ENCODE measurements at places on chromosomes 3 and 15.

GRCh38 chr3:44795197-44795596 is 33.6 kb downstream of the KIF15 start:
- no peak for DNase-seq

DNA sequence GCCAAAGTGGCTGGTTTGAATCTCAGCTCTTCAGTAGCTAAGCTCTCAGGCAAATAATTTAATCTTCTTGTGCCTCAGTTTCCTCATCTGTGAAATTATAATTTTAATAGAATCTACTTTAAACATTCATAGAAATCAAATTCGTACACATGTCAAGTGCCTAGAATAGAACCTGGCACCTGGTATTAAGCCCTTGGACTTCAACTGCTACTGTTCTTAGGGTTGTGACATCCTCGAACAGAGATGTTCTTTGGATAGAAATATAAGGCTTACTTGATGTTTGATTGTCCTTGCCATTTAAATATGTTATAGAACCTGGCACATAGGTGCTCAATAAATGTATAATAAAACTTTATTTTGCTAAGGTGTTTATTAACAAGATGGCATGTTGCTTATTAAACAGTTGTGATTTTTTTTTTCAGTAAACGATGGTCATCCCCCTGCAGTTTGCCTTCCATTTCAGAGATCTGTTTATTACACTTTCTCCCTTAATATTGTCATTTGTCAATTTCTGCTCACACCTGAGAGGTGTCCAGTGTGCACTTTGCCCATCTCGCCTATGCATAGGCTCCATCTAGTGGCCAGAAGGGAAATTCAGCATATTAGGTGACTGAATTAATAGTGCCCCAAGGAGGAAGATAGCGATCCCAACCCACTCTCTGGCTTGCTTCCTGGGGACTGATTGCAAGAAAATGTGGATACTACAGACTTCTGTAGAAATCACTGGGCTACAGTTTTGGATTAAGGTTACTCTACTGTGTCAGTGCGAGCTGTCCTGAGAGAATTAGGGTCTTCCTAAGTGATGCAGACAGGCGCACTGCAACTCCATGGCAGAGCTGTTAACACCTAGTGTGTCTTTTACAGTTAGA is 10.7 kb downstream of the IGF1R start:
- DNase-seq, result peak; percentile 22

- DNase-seq, result peak; percentile 27
Observed at GRCh38 chr3:127628788-127629466, at the start of gene PODXL2. Gene PODXL2 (plus strand): TSS chr3:127629185. CDS start chr3:127629220, 35 bp downstream.

GRCh38 chr3:111895071-111895470 is 36.0 kb downstream of the PHLDB2 start:
- DNase-seq, result peak; percentile 7

- DNase-seq, result no peak
Observed at GRCh38 chr15:70400766-70401541, 303.2 kb upstream of the TLE3 start.

DNA sequence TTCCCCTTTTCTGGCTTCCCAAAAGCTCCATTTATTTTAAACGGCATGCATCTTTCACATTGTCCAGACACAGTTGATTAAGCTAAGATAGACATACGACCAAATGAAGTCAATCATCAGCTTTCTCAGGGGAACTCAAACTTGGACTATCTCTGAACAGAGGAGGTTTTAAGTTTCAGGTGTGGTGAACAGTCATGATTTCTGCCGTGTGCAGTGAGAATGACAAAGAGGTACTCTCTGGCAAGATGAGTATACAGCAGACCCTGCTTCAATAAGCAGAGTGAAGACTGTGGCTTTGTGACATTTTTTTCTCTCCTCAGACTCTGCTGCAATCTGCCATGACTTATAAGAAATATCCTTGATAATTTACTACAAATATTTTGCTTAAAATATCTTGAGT is 307.7 kb downstream of the CNTN6 start:
- DNase-seq, result no peak
